ENCODE measurements at places on chromosomes 16 and 17.

GRCh38 chr16:75503801-75504200 lies 8.6 kb upstream of the CHST6 start:
- DNase-seq: no peak

DNA sequence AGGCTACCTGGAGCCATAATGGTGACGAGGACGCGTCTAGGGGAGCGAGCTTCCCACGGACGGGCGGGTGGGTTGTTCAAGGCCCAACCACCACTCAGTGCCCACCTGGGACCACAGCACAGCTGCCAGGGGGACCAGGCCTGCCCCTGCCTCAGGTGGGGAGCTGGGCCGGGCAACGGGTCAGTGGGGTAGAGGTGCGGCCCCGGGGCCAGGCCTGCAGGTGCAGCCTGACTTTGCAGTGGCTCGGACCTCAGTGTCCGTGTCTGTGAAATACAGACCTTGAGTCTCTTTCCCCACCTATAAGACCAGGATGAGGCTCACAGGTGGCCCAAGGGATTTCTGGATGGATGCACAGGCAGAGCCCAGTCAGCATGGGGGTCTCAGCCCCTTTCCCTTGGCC lies 43.3 kb downstream of the ACTG1 start:
- no peak for DNase-seq

DNA sequence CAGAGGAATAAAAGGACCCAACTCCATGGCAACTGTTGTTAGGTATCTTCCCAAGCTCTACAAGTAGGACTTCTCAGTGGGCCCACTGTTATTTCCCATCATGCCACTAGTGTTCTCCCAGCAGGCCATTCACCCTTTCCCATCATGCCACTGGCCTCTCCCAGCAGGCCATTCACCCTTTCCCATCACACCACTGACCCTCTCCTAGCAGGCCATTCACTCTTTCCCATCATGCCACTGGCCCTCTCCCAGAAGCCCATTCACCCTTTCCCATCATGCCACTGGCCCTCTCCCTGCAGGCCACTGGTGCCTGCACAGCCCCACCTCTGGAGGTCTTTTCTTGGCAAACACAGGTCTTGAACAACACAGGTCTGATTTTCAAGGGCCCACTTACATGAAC lies 36.3 kb downstream of the IFT140 start:
- no peak for DNase-seq

DNA sequence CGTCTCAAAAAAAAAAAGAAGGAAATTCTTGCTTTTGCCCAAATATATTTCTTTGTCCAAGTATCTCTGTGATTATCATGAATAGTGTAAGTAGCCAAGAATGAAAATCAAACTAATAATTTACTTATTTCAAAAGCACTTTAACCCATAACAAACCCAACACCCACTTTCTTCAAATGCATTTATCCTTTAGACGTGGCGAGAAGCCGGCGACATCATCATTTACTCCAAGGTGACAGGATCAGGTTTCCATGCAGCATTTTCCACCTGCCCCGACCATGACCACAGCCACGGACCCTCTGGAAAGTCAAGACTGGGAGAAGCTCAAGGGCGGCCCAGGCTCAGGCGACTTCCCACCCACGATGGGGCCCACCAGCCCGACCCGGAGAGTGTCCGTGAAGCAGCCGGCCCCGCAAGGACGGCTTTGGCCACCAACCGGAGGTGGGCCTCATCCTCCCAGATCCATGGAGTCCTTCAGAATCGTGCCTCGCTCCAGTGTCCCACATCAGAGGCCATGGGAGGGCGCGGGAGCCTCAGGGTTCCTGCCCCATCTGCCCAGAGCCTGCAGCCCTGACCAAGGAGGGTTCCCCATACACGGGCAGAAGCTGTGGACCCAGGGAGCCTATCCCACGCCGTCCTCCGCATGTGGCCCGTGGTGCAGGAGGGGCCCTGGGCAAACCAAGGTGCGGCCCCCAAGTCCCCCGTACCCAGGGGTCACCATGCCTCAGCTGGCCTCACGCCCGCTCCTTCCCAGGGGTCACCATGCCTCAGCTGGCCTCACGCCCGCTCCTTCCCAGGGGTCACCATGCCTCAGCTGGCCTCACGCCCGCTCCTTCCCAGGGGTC lies 18.7 kb downstream of the UTS2R start:
- DNase-seq: no peak

DNA sequence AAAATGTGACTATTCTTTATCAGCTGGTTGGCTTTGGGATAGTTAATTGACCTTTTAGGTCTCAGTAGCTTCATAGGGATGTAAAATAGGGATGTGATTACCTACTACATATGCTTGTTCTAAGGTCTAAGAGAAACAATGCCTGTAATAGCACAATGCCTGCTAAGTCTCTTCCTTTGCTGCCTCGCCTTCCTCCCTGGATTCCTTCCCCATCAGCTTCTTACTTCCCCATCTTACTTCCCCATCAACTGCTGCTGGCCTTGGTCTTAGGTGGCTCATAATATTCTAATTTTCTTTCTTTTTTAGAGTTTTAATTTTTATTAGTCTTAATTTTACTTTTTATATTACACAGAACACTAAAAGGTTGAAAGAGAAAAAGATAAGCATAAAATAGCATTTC lies 59.2 kb upstream of the GOT2 start:
- no peak for DNase-seq

DNA sequence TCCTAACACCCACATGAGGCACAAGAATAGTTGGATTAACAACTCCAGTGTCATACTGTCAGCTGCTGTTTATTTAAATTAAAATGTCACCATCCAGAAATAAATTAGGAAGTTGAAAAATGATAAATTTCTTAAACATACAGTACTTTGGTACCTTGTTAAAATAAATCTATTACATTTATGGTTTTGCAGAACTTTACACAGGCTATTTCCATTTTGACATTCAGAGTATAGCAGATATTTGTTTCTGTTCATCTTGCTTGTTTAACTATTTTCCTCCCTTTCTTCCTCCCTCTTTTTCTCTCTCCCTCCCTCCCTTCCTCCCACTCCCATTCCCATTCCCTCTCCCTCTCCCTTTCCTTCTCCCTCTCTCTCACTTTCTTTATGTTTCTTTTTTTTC lies 310.1 kb downstream of the CDH8 start:
- DNase-seq: no peak

DNA sequence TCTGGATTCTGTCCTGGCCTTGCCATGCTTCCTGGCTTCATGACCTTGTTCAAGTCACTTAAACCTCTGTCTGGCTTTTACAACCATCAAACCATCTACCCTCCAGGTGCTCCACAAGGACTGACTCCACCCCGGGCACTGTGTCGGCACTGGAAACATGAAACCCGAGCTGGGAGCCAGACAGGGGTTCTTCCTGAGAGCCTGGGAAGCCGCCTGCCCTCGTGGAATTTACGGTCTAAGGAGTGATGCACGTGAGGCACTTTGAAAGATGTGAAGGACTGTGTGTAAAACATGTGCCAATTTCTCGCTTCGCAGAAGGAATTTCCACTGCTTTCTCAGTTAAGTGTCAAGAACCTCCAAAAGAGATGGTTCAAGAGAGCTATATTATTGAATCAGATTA lies 11.6 kb downstream of the CDK5R1 start:
- no peak for DNase-seq

DNA sequence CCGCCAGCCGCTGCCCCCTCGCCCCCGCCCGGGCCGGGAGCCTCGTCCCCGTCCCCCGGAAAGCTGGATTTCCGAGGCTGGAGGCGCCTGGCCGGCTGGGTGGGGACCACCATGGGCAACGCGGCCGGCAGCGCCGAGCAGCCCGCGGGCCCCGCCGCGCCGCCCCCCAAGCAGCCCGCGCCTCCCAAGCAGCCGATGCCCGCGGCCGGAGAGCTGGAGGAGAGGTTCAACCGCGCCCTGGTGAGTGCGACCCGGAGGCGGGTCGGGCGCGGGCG lies 266 bp downstream of the FMNL1 start:
- no peak for DNase-seq

DNA sequence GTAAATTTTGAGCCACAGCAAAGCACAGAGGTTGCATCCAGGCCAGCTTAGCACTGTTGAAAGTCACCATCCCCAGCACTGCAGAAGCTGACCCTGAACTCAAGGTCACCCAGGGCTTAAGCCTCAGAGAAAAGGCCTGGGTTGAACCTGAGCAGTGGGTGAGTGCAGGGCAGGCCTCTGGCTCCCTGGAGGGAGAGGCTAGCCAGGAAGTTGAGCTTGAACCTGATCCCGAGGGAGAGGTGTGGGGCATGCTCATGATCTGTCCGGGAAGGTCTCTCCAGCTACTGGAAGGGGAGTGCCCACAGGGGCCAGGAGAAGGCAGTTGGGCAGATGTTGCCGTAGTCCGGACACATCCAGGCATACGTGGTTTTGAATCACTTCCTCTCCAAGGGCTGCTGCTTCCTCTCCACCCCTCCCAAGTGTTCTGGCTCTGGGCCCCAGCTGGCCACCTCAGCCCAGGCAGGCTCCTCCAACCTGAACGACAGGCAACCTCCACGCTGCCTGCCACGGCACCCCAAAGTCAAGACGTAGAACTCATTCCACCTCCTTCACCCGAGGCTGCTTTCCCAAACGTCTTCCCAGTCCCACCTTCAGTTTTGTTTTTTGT lies 18.4 kb downstream of the CARHSP1 start:
- peak; percentile 57 for DNase-seq

GRCh38 chr16:27350006-27350405 lies 36.2 kb downstream of the IL4R start:
- DNase-seq: no peak

DNA sequence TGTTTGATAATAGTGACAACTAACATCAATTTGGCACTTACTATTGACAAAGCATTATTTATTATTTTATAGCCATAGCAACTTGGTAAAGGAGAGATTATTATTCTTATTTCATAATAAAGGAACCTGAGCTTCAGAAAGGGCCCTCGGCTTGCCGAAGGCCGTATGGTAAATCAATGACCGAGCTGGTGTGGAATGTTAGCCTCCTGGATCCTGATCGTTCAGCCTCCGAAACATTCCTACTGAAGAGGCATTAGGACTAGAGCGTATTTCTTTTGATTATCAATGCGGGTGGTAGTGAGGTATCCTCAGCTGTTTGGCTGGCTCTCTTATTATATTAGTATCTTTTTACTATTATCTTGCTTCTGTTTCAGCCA lies 199.3 kb upstream of the TBX2 start:
- no peak for DNase-seq

DNA sequence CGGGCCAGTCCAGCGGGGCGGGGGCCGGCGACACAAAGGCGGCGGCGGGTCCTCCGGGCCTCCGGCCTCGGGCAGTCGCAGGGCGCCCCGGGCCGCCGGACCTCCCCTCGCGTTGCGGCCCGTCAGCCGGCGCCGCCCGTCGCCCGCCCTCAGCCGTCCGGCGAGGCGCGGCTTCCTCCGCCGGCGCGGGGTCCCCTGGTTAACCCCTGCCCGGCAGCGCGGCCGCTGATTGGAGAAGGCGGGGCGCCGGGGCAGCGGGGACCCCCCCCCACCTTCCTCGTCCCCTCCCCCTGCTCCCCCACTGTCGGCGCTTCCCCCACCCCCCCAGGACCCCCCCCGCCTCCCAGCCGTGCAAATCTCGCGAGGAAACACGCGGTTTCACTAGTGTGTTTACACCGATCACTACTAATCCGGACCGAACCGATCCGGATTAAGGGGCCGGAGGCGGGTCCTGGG lies at the start of gene TLK2:
Gene TLK2, plus strand, starts transcription at position 402 of the 456 bp plus-strand sequence. CDS start 2,301 bp downstream, outside the sequence.
- DNase-seq: no peak

DNA sequence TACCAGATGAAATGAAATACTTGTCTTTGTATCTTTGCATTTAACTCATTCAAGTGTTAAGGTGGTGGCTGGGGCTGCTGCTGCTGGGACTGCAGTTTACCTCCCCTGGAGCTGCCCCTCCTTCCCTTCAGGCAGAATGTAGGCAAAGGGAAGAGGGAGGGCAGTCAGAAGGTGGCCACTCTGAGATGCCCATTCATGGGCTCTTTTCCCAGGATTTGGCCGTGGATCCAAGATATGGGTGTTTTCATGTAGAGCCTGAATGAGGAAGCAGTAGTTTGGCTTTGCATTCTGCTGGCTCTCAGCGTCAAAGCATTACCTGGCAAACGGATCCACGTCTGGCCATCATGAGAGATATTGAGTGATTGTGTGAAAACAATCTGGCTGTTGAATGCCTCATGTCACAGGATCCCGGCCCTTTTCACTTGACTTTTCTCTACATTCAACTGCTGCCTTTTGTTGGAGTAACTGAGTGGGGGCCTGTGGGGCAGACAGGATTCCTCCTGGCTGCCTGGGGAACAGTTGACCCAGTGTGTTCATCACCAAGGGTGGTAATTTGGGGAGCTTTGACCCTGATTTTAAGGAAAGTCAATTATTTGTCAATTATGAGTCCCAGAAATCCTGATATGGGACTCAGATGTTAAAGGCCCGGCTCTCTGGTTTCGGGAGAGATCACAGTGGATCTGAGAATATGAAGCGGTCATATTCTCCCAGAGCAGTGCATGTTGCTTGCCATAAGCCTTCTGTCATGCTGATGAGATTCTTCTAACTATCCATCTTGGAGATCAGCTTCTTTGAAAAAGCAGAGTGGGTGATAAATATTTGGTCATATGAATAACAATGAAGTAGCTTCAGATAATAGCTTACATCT lies 236.8 kb downstream of the IRX3 start:
- DNase-seq: no peak

DNA sequence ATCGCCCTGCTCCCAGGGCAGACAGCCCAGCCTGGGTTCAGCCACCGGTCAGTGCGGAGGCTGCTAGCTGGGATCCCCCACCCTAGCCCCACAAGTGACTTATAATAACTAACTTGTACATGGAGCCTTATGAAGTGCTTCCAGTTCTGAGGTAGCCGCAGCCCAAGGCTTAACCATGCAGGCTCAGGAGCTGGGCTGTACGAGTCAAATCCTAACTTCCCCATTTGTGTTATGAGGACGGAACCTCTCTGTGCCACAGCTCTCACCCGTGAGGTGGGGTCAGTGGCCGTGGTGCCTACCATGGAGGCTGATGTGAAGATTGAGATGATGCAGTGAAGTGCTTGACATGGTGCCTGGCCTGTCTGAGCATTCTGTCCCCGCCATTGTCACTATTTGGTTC lies 27.8 kb upstream of the GOSR2 start:
- DNase-seq: no peak

DNA sequence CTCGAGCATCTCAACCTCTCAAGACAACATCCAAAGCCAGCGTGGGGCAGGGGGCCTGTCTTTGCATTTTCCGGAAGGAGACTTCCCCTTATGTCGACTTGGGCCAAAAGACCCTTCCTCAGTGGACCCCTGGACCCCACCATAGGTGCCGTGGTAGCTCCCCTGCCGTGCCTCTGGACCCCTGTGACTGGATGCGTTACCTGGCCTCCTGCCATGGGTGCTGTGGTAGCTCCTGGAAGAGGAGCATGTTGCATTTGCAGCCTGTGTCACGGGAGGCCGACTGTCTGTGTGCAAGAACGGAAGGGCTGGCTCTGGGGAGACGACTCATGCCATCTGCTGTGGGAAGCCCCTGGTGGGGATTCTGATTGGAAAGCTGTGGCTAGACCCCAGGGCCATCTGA lies 130.1 kb downstream of the FOXL1 start:
- DNase-seq: no peak
